ENCODE measurements at places on chromosomes 16 and 17.

DNA sequence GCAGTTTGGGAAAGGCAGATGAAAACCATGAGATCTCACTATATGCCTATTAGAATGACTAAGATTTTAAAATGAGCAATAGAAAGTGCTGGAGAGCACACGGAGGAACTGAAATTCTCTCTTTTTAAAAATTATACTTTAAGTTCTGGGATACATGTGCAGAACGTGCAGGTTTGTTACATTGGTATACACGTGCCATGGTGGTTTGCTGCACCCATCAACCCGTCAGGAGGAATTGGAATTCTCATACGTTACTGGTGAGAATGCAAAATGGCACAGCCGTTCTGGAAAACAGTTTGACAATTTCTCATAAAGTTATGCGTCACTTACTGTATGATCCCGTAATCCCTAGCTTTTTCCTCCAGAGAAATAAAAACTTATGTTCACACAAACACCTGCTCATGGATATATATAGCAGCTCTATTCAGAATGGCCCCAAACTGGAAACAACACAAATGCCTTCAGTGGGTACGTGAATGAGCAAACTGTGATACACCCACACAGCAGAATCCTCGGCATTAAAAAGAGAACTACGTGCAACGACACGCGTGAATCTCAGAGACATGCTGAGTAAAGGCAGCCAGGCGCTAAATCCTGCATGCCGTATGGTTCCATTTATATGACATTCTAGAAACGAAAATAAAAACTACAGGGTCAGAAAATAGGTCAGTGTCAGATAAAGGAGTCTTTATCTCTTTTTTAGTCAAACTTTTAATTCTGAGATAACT, 11.8 kb downstream of the PIK3R6 start:
- no peak for DNase-seq

DNA sequence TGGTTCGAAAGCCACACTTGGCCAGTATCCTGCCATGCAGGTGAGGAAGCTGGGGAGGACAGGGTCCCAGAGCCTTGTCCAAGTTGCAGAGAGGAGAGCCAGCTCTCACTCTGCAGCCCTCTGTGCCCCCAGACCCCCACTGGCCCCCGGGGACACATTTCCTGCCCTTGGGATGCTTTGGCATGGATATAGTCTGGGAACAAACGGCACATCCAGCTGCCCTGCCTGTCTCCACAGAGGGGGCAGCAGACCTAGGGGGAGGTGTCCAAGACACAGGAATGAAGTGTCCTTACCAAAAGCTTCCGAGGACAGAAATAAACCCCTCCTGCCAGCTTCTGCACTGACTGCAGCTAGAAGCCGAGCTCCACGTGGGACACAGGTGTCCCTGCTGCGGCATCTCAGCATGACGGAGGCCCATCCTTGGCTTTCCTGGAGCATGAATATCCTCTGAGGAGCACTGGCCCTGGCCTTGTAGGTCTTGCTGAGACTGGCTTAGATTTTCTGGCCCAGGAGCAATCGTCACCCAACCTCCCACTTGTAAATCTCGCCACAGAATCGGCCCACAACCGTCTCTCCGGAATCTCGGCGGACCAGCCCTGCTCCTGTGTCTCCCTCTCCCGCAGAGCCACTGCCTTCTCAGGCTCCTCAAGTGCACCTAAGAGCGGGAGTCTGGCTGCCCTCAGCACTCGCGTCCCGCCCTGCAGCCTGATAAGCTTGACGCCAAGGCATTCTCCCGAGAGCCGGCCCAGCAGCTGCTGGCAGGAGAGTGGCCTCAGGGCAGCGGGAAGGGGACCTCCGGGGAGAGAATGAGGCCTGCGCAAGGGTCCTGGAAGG, 1.1 kb upstream of the CAPN15 start:
- DNase-seq, result no peak

DNA sequence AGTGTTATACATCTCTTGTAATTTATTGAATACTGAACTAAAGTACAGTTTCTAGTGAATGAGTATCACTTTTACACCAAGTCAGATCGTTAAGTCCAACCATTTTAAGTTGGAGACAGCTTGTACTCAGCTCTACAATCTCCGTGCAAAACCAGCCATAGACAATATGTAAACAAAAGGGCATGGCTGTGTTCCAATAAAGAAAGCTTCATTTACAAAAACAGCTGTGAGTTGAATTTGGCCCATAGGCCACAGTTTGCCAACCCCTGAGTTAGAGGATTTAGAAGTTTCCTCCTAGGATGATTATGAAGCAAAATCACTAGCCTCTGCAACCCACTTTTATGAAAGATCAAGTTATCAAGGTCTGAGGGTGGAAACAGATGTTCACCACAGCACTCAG, 105.7 kb upstream of the RCVRN start:
- no peak for DNase-seq

DNA sequence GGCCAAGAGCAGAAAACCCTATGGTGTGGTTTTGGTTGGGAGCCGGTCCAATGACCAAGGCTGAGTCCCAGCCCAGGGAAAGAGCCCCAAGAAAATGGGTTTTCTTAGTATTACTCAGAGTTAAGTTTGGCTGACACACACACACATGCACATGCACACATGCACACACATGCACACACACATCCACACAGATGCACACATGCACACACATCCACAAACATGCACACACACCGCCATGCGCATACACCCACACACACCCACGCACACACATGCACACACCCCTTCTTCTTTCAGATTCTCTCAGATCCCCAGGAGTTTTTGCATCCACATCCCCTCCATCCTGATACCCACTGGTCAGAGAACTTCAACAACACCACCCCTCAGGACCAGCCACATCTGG, 9.1 kb downstream of the ABCC12 start:
- no peak for DNase-seq

- DNase-seq, result no peak
Measured at GRCh38 chr17:80262775-80263244, 2.2 kb downstream of the RNF213 start.

GRCh38 chr16:3171855-3172593, 16.0 kb upstream of the OR1F1 start:
- DNase-seq, result no peak

DNA sequence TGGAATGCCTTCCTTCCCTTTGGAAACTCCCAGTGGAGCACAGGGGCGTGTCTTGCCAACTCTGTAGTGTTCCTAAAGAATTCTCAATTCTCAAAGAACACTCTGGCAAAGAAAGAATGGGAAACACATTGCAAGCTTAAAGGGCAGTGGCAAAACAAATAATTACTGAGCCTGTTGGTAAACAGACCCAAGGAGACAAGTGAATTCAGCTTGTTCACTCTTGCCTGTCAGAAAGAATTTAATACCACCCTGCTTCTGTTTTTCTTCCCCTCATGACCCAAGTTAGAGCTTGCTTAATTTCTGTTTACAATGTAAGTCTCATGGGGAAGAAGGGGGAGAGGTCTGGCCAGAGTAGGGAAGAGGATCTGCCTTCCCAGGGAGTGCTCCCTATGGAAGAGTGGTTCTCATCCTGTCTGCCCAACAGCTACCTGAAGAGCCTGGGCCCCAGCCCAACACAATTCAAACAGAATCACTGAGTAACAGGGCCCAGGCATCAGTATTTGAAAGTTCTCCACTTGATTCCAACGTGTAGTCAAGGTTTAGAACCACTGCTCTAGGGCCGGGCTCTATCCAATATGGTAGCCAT, 386.0 kb downstream of the SLC39A11 start:
- no peak for DNase-seq

GRCh38 chr16:73000020-73000906, 47.7 kb downstream of the ZFHX3 start:
- no peak for DNase-seq

DNA sequence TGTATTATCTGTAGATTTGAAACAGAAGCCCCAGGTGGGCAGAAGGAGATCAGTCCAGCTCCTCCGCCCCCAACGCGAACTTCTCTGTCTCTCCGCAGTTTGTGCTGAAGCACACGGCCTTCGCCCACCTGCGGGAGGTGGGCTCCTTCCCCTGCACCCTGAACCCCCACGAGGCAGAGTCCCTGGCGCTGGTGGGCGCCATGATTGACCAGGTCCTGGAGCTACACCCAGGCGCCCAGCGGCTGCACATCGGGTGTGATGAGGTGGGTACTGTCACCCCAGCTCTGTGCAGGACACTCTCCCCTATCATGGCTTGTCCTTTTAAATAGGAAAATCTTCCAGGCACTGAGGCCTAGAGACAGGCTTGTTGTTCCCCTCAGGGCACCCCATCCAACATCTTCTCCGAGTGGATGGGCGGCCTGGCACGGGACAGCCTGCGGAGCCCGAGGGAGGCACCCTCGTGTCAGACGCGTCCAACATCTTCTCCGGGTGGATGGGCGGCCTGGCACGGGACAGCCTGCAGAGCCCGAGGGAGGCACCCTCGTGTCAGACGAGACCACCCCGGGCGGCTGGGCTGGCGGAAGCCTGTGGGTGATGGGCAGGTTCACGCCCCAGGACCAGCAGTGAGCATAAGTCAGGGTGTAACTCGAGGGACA, 15.3 kb upstream of the OGFOD3 start:
- no peak for DNase-seq

DNA sequence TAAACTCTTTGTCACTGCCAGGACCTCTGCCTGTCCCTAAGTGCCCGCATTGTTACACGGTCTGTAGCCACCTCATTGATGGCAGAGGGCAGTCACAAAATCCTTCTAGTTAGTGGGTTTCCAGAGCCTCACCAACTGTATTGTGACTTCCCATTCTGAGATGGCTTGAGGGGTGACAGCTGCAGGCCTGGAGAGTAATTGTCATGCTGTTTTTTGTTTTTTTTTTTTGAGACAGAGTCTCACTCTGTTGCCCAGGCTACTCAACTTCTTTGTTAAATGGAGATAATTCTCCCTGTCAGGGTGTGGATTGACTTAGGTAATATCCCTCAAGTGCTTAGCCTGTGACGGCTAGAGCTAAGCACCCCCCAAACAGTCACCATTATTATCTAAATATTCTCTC, 77.9 kb downstream of the SDR42E1 start:
- DNase-seq, result no peak

DNA sequence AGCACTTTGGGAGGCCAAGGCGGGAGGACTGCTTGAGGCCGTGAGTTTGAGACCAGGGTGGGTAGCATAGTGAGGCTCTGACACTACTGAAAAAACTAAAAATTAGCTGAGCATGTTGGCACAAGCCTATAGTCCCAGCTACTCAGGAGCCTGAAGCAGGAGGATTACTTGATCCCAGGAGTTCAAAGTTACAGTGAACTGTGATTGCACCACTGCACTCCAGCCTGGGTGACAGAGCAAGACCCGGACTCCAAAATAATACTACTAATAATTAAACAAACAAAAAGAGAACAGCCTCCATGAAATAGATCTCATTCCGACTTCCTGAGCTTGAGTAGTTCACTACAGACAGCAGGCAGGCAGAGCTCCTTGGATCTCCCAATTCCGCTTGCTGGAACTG, 2.7 kb upstream of the RBBP6 start:
- no peak for DNase-seq

DNA sequence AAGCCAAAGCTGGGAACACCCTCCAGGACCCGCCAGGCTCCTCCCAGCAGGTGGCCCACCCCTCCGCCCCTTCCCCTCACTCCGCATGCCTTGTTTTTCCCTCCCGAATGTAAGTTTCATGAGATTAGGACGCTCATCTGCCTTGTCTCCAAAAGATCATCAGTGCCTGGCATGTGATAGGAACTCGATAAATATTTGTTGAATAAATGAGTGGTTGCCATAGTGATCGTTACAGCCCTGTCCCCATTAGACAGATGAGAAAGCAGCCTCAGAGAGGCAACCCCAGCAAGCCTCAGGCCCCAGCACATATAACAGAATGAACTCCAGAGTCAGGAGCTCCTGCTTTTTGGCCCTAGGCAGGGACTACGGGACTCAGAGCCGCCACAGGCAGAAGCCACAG, 5.0 kb downstream of the CAMKK1 start:
- no peak for DNase-seq

DNA sequence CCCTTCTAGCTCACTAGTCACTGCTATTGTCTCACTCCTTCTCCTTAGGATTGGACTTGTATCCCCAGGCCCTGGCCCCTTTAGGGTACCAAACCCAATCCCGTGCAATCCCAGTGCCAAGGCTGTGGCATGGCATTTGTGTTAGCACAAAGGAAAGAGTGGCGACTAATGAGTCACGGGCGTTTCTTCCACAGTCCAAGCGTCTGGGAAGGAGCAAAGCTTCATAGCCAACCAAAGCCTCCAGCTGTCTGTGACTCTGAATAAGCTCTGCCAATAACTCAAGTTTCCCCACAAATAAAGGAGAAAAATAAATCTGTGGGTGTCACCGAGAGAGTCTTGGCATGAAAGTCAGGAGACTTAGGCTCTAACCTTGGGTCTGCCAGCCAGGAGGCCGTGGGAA, 54.6 kb upstream of the COX10 start:
- no peak for DNase-seq

DNA sequence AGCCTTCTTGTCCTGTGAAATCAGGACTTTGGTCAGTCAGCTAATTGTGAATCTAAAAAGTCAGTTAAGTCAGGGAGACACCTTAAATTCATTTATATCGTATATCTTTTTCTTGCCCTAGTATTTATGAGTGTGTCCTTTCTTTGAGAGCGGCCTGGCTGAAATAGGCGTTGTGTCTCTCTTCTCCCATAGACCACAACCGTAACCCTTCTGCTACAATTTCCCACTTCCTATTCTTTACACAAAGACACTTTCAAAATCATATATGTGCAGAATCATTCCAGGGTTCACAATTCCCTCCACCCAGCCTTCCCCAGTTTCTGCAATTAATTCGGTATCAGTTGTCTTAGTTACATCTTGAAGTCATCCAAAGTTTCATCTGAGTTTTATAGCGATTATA, 14.0 kb upstream of the COTL1 start:
- DNase-seq, result no peak

GRCh38 chr16:5017678-5017969, 16.1 kb downstream of the NAGPA start:
- no peak for DNase-seq

DNA sequence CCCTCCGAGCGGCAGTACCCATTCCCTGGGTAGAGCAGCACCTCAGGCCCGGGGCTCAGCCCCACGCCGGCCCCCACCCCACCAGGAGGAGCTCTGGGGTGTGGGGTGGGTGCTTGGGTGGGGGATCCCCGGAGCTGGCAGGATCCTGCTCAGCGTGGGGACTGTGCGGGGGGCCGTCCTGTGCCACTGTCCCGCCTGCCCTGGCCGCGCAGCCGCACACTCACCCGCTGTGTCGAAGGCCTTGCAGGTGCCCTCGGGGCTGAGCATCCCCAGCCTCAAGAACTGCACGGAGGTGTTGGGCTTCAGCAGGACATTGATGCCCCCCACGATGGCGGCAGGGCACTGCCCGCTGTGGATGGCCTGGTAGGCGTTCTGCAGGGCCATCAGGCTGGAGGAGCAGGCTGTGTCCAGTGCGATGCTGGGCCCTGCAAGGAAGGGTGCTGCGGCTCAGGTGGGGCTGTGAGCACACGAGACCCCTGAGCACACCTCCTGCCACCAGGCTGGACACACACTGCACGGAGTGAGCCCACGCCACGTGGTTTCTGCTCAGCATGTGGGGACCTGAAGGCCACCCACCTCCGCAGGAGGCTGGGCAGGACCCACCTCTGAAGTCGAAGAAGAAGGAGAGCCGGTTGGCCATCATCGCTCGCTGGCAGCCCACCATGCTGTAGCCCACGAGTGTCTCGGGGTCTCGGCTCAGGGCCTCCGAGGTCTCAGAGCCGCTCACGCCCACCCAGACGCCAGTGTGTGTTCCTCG, 4.9 kb downstream of the FASN start:
- DNase-seq, result no peak

GRCh38 chr17:61503961-61504360, 51.7 kb downstream of the TBX4 start:
- no peak for DNase-seq

GRCh38 chr16:57892041-57892440, 78.9 kb downstream of the CNGB1 start:
- DNase-seq, result no peak

GRCh38 chr17:8487130-8487645, 51.5 kb downstream of the NDEL1 start:
- DNase-seq, result no peak

Measured in CMK (cell line).